T47D (cell line): ENCODE measurements at places on chromosomes 11 and 22.

GRCh38 chr11:9574622-9575259, 1.3 kb downstream of the WEE1 start:
- DNase-seq = no peak

GRCh38 chr11:6850526-6850925, 5.0 kb downstream of the OR10A5 start:
- DNase-seq = no peak

DNA sequence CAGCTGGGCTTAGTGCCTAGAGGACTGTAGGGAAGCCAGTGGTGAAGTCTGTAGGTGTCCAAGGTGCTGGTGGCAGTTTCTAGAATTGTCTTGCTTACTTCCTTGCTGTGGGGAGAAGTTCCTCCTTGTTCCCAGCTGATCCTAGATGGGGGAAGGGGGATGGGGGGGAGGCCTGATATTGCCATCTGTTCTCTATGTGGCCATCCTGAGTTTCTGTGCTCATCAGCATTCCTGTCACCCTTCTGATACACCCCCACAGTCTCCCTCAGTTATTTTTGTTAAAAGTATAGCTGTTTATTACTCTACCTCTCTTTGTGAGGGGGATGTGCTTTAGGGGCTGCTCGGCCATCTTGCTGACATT, 36.5 kb downstream of the MADD start:
- DNase-seq = peak; percentile 14

- DNase-seq = no peak
These were observed 70.5 kb downstream of the NARS2 start for GRCh38 chr11:78504181-78504580.

GRCh38 chr11:1113405-1114201, 38.9 kb downstream of the MUC2 start:
- no peak for DNase-seq

- no peak for DNase-seq
These were observed 47.5 kb downstream of the SGSM3 start for GRCh38 chr22:40417881-40418280.

DNA sequence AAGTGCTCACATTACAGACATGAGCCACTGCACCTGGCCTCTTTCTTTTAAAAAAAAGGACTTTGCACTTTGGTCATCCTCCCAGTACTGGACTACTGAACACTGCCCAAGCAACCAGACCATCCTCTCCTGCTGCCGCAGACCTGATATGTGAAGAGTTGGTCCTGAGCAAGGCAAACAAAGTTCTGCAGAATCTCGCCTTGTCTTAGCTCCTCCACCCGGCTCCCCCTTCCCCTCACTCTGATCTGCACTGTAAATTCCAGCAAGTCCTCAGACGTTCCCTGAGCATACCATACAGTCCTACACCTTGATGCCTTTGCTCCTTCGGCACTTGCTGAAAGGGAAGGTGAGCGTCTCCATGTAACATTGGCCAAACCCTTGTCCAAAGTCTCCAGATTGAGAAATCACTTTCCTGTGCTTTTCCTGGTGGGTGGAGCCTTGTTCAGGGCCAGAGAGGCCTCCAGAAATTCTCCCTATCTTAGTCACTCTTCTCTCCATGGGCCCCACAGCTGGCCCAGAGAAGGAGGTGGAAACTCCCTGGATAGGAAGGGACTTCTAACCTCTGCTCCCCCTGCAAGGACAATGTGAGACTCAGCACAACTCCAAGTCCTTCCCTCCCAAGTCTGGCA, 47.0 kb upstream of the TIMP3 start:
- no peak for DNase-seq

GRCh38 chr11:121240650-121241303, 51.8 kb upstream of the SC5D start:
- no peak for DNase-seq

DNA sequence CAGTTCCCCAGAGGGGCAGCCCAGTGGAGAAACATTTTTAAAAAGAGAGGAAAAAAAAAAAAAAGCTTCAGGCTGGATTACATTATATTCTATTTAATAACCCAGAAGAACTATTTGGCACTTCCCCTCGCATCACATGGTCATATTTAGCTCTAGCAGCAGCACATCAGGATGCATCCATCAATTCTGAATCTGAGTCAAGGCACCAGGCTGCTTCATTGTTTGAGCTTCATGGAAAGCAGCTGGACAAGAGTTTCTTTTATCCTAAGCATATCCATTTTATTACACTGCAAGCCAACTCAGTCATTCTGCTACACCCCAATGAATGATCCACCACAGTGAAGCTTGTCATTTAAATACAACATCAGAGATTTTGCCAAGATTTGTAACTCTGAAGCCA, 10.0 kb downstream of the SPTY2D1 start:
- DNase-seq = no peak

GRCh38 chr11:78446210-78446609, 28.6 kb upstream of the GAB2 start:
- no peak for DNase-seq

- no peak for DNase-seq
These were observed 37.9 kb downstream of the PIK3C2A start for GRCh38 chr11:17169876-17170275.

GRCh38 chr11:116309446-116309845, 463.3 kb downstream of the BUD13 start:
- DNase-seq = no peak

DNA sequence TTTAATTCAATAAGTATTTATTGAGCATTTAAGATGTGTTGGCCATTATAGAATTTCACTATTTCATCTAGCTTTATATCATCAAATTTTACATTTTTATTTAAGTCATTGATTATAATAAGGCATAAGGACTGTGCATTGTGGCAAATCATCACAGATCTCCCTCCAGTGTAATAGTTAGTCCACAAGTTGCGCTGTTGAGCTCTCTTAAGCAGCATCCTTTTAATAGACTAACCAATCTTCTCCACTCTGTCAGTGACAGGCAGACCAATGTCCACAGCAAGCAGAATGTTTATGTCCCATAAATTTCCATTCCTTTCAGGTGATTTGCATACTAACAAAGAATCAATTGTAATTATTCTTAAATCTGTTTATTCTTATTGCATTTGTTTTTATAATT, 595.3 kb upstream of the CCDC90B start:
- DNase-seq = no peak

DNA sequence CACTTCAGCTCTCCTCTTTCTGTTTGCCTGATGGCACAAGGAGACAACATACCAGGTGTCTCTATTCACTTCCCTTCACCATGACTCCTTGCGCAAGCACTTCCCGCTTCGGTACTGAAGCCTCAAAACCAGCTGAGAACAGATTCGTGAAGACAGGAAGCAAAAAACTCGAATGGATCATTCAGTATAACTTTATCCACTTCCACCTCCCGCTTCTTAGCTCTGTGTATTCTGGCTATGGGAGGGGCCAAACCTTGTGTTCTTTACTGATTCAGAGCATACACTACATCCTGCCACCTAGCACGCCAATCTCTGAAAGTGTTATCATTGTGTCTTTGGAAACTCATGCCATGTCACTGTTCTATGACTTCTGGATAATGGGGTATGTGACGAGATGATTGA, 62.2 kb upstream of the ADA2 start:
- DNase-seq = no peak

GRCh38 chr22:24424901-24425775, 2.3 kb upstream of the ADORA2A start:
- DNase-seq = no peak

DNA sequence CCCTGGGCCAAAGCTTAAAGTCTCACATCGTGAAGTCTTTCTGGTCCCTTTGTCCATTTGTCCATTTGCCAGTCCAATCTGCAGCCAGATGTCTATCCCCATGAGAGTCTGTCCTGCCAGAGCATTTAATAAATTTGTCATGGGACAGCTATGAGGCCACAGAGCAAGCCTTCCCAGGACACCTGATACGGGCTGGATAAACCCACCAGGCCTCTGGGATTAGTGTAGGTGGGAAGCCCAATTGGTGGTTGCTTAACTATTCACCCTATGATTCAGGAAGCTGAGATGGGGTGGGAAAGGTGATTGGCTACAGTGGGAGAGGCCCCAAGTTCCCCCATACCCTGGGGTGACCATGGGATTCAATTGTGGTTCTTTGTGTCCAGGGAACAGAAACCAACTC, 39.9 kb downstream of the MYEOV start:
- DNase-seq = no peak

DNA sequence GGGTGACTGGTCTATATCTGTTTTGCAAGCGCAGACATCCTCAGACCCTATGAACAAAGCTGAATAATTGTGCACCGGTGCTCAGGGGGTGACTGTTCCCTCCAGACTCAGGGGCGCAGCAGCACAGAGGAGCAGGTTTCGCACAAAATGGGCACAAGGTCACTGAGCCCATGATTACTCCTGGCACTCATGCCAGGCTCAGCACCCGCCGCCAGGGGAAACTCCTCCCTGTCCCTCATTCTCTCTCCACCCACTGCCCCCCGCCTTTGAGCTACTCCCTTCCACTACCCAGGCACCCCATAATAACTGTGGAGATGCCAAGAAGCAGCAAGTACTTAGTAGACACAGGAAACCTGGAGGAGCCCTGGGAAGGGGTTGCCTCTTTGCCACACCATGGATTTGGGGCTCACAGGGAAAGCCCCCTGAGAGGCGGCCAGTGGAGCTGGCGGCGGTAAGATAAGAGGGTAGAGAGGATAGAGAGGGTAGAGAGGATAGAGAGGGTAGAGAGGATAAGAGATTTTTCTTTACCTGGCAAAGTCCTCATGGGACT, 198.8 kb downstream of the CTTN start:
- no peak for DNase-seq
